ENCODE measurements at places on chromosomes 6 and 20. TPM values are rescaled to one million over a fixed set of nuclear protein-coding genes. Genes with fewer than 3 reads are reported as not detected.

The IPCEF1 gene
- 1.2 TPM for total RNA-seq

The TMEM239 gene
- total RNA-seq = not detected

- DNase-seq = peak; percentile 68
Measured at GRCh38 chr20:44209686-44210405, 725 bp downstream of the OSER1 start.

GRCh38 chr6:126063512-126064146, 77.3 kb downstream of the TRMT11 start:
- DNase-seq = no peak

GRCh38 chr6:170093276-170093657, 197.6 kb downstream of the DLL1 start:
- no peak for DNase-seq

- DNase-seq = no peak
Measured at GRCh38 chr20:818001-818664, 15.4 kb upstream of the FAM110A start.

DNA sequence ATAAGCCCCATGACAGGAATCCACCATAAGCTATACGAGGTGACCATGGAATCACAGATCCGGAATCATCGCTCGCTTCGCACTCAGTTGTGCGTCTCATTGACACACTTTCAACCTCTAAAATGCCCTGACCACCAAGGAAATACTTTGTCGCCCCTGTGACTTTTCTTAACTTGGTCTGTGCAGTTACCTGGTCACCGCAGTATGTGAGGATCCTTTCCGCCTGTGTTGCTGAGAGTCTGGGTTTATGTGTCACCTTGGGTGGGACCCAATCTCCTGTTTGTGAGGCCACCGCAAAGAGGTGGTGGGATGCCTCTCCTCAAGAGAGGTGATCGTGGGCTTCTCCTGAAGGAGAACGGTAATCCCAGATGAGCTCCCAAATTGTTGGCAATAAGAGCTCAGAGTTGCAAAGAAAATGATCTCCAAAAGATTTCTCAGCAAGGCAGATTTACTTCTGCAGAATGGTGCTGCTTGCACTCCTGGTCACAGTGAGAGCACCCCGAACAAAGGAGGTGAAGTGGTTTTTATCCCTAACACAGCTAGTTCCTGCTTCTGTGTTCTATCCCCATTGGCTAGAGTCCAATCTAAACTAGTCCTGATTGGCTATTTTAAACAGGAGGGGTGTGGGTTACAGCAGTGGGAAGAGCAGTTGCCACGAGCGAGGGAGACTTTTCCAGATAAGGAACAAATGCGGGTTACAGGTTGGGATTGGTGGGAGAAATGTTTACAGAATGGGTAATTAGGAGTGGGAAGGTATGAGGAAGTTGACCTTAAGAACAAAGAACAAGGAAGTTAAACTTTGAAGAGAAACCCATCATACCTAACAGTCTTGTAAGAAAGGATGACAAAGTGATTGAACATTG, 9.1 kb upstream of the ZNFX1 start:
- peak; percentile 68 for DNase-seq

- no peak for DNase-seq
Measured at GRCh38 chr6:42659806-42660205, 62.6 kb downstream of the PRPH2 start.

DNA sequence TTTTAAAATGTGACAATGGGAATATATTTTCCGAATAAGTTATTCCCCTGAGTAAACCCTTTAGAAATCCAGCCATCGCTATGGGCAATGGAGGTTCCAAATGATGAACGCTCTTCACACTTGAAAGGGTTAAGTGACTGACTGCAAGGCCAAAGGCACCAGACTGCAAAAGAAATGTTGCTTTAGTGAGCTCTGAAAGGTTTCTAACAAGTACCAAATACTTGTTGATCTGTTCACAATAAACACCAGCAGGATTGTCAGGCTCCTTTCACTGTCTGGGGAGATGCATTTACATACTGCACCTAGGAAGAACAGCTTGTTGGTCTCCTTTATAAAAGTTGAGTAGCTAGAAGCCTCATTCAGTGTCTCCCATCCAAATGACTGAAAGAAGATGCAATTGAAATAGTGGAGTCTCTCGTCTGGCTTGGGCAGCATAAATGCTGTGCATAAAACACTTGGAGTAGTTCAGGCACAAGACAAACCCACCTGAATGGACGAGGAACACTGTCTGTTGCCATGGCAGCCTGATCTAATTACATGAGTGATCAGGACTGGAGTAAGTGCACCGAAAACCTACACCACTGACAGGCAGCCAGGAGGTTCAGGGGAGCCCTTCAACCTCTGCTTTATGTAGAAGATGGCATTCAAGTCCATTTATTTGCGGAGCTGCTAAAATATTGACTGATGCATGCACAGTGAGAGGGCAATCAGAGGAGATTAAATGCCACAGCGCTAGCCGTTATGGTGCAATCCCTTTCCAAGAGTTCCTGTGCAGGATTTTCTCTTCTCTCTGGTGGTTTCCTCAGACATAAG, 2.9 kb downstream of the ATXN1 start:
- peak; percentile 27 for DNase-seq
